ENCODE measurements at places on chromosomes 2 and 18.

- no peak for DNase-seq
These were observed 32.1 kb upstream of the TTC39C start for GRCh38 chr18:23982155-23983079.

DNA sequence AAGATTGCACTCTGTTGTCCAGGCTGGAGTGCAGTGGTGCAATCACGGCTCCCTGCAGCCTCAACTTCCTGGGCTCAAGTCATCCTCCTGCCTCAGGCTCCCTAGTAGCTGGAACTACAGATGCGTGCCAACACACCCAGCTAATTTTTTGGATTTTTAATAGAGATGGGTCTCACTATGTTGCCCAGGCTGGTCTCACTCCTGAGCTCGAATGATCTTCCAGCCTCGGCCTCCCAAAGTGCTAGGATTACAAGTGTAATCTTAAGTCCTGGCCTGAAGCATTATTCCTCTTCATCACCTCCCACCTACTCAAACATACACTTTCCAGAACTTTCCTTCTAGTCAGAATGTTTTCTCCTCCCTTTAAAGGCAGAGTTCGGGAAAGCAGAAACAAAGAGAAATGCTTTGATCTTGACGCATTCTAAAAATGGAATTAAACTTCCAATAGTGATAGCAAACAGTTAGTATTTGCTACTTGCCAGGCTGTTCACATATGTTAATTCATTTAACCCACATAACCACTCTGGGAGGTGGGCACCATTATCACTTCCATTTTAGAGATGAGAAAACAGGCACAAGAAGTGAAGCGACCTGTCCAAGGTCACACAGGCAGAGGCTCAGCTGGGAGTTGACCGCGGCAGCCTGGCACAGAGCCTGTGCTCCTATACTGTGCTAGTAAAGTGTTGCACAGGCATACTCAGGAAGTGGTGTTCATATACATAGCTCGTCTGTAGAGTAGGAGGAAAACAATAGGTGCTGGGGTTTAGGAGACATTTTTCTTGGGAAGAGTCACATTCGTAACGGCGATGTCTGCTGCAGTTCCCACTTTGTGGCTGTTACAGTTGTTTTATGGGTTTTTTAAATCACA lies 24.6 kb downstream of the TEX44 start:
- DNase-seq = peak; percentile 2

DNA sequence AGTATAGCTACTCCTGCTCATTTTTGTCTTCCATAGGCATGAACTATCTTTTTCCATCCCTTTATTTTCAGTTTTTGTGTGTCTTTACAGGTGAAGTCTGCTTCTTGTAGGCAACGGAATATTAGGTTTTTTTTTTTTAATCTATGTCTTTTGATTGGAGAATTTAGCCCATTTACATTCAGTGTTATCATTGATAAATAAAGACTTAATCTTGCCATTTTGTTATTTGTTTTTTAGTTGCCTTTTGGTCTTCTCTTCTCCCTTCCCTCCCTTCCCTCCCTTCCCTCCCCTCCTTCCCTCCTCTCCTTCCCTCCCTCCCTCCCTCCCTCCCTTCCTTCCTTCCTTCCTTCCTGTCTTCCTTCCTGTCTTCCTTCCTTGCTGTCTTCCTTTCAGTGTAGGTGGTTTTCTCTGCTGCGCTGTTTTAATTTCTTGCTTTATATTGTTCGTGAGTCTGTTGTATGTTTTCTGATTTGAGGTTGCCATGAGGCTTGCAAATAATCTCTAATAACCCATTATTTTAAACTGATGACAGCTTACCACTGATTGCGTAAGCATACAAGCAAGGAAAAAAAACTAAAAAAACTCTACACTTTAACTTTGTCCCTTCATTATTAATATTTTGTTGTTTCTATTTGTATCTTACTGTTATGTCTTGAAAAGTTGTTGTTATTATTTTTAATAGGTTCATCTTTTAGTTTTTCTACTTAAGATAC lies 353.8 kb downstream of the PARD3B start:
- DNase-seq = no peak

DNA sequence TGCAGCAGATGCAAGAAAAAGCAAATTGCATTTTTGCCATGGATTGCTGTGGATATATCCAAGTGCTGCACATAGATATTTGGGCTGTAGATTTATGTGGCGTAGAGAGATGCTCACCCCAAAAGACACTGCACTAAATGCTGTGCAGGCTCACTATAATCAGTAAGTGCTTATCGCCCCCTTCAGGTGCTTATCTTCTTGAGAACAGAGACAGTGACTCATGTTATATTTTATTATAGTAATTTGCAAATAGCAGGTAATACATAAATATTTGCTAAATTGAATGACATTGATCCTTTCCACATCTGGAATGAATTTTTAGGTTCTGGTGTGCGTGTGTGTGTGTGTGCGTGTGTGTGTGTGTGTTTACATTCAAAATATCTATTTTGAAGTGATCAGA lies 36.8 kb upstream of the PLEKHM3 start:
- peak; percentile 22 for DNase-seq

DNA sequence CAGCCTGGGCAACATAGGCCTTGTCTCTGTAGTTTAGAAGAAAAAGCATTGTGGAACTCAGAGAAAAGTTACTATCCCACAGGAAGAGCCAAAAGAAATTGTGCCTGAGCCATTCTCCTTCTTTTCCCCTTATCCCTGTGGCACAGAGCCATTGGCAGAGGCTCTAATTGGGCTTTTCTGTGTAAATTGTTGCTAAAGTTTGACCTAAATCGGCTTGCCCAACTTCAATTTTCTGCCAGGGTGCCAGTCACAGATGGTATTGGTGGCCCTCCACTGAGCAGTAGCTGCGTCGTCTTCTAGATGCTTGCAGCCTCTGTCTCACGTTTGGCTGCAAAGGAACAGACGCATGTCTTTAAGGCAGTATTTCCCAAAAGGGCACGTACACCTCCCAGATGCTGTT lies 30.3 kb downstream of the ZNF532 start:
- no peak for DNase-seq

GRCh38 chr2:174485788-174486562 lies 854 bp downstream of the GPR155 start:
- peak; percentile 71 for DNase-seq

GRCh38 chr2:10678225-10678624 lies 11.6 kb downstream of the NOL10 start:
- peak; percentile 14 for DNase-seq

GRCh38 chr2:231923951-231924888 lies 2.0 kb downstream of the NPPC start:
- DNase-seq = no peak

DNA sequence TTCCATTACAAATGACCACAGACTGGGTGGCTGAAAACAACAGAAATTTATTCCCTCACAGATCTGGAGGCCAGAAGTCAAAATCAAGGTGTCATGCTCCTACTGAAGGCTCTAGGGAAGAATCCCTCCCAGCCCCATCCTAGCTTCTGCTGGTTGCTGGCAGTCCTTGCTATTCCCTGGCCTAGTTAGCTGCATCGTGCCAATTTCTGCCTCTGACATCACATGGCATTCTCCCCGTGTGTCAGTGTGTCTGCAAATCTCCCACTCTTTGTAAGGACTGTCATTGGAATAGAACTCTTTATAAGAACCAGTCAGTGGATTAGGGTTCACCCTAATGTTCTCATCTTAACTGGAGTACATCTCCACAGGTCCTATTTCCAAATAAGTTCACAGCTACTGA lies 30.5 kb upstream of the NCKAP5 start:
- DNase-seq = no peak

GRCh38 chr2:4979111-4979510 lies 713.1 kb upstream of the SOX11 start:
- DNase-seq = no peak

DNA sequence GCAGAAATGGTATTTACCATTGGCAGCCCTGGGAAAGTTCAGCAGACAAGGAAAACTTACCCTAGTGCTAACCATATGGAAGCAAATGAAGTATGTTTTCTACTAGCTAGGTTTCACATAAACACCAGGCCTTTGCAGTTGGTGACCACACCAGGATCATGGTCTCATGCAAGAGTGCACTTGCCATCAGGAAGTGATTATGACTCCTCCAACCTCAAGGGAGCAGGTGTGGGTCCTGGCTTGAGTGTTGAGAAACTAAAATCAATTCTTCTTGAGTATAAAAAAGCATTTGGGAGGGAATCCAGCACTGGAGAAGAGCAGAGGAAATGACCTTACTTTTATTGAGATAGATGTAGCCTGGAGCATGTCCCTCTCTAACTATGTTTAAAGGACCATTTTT lies 56.8 kb upstream of the SPAG16 start:
- DNase-seq = no peak

GRCh38 chr2:105675841-105676240 lies 68.9 kb upstream of the NCK2 start:
- no peak for DNase-seq

- no peak for DNase-seq
These were observed 225.6 kb downstream of the ASXL3 start for GRCh38 chr18:33803636-33804035.

GRCh38 chr18:67735506-67735905 lies 219.0 kb upstream of the DSEL start:
- no peak for DNase-seq

GRCh38 chr18:26471027-26471426 lies 77.3 kb downstream of the KCTD1 start:
- no peak for DNase-seq

- DNase-seq = no peak
These were observed 160.0 kb downstream of the RNF152 start for GRCh38 chr18:61732854-61733253.

DNA sequence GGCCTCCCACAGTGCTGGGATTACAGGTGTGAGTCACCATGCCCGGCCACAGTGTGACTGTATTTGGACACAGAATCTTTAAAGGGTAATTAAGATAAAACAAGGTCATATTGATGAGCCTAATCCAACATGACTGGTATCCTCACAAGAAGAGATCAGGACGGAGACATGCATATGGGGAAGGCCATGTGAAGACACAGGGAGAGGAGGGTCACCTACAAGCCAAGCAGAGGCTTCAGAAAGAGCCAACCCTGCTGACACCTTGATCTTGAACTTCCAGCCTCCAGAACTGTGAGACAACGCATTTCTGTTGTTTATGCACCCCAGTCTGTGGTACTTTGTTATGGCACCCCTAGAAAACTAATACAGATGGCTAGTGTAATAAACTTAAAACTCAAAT lies 72.4 kb downstream of the REV1 start:
- DNase-seq = no peak

DNA sequence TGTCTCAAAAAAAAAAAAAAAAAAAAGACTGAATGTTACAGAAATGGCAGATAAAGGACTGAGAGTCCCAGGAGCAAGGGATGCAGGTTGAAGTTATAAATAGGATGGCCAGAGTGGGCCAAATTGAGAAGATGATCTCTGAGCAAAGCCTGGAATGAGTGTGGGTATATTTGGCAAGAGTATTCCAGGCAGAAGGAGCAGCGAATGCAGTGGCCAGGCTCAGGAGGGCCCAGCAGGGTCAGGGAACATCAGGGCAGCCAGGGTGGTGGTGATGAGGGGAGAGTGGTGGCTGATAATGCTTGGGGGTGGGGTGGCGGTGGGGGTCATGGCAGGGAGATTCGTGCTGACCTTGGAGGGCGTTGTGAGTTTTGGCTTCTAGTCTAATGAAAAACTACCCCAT lies 141.3 kb upstream of the AGAP1 start:
- DNase-seq = no peak

GRCh38 chr18:24136967-24137373 lies 1.9 kb upstream of the CABYR start:
- no peak for DNase-seq

DNA sequence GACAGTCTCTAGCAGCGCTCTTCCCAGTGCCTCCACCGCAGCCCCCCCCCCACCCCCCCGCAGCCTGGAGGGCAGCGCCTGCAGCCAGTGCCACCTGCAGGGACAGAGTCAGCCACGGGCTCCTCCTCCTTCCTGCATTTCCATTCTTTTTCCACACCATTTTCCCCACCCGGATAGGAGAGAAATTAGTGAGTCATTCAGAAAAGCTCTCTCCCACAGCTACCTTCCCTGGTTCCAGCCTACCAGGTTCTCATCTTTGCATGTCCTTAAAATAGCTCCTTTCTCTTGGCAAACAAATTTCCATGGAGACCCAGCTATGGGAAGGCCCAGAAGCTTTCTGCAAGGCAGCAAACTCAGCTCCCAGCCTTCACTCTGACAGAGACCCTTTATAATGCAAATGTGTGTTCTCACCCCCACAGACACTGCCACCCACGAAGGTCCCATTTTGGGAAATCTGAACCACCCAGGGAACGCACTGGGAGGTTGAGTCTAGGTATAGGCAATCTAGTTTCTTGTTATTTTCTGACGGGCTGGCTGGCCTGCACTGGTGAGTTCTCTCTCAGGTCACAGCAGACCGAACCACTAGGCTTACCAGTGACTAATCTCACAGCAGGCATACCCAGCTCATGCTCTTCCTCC lies 41.8 kb upstream of the ATG16L1 start:
- DNase-seq = no peak

DNA sequence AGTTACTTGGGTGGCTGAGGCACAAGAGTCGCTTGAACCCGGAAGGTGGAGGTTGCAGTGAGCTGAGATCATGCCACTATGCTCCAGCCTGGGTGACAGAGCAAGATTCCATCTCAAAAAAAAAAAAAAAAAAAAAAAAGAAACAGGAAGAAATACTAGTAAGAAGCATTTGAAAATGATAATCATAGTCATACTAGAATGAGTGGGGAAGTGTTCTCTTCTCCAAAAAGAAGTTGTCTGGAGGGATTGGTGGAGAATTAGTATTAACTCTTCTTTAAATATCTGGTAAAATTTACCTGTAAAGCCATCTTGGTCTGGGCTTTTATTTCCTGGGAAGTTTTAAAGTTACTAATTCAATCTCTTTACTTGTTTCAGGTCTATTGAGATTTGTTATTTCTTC lies 131.8 kb downstream of the FAM210A start:
- no peak for DNase-seq

DNA sequence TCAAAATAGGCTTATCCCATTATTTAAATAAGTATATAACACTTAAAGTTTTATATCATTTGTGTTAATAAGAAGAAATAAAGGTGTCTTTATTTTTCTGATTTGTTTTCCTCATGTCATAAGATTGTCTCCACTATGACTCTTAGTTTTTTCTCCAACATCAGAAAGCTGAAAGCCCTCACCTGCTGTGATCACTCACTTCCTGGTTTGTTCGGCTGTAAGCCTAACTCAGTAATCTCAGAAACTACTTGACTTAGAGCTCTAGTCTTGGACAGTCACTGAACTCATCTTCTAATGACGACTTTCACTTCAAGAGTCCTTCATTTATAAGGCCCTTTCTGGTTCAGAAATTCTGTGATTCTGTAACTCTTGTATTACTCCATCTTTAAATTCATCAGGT lies 311.0 kb downstream of the ZEB2 start:
- DNase-seq = no peak

GRCh38 chr2:132816234-132816633 lies 146.2 kb upstream of the LYPD1 start:
- no peak for DNase-seq

Data from Kasumi-1 (cell line).